GM03348 (cell line): ENCODE measurements at places on chromosomes 16 and 17.

DNA sequence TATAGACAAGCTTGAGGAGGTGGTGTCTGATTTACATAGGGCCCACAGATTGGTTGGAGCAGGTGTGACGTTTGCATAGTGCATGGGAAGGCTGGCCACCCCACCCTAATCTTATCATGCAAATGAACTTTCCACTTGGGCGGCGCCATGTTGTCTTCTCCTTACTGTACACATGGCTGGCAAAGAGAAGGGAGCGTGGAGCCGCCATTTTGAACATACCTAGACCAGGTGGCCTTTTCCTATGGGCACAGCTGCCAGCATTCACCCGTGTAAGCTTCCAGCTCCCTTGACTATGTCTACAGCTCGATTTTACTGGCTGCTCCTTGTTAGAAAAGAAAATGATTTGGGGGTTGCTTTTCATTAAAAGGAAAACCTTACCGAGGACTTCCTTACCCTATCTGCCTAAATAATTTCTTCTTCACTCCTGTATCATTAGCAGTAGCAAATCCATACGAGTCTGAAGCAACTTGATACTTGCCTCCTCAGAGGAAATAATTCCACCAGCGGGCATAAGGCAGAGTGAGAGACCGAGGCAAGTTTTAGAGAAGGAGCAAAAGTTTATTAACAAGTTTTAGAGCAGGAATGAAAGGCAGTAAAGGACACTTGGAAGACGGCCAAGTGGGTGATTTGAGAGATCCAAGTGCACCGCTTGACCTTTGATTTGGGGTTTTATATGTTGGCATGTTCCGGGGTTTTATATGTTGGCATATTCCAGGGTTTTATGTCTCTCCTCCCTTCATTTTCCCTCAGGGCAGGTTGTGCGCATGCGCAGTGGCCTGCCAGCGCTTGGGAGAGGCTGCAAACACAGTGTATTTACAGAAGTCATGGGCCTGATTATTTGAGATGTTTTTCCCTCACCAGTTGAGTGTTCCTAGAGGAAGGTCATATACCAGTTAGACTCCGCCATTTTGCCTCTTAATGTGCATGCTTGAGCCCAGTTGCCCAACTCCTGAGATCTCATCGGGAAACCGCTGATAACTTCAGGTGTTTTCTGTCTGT is 65.7 kb downstream of the MARF1 start:
- DNase-seq = no peak

DNA sequence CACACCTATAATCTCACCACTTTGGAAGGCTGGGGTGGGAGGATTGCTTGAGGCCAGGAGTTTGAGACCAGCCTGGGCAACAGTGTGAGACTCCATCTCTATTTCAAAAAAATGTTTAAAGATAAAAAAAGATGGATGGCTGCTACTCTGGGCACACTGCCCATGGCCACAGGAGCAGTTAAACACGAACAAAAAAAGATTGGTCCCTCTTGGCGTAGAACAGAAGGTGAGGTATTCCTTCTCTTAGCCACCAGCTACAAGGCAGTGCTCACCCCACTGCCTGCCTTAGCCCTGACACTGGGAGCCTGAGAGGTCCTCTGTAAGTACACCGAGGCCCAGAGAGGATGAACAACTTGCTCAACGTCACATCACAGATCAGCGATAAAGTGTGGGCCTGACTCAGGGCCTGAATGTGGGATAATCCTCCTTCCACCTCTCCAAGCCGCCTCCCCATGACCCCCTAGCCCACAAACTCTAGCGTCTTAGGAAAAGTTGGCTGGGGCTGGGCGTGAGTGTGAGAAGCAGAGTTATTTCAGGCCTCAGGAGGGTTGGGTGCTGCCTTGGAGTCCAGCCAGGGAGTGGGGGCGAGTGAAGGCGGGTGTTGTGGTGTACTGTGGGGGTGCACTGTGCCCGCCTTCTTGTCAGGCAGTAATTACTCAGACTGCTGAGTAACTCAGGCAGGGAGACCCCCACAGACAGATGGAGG is 2.3 kb upstream of the DPH1 start:
- DNase-seq = no peak

DNA sequence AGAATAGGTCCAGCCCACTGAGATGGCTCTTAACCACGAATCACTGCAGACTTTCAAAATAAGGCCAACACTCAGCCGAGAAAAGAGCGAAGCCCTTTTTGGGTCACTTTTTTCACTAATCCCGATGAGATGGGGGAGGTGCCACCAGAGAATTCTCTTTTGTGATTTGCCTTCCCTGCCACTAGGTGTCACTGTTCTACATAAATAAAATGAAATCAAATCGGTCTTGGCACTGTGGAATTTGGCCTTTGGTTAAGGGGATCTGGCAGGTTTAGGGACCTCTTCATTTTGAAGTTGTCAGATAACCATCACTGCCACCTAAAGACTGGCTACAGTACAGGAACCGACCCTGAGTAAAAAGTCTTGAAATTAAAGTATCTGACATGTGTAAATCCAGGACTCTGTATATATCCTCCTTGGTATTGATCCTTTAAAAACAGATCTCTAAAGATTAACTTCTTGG is 147.0 kb downstream of the HS3ST4 start:
- DNase-seq = peak; percentile 61

DNA sequence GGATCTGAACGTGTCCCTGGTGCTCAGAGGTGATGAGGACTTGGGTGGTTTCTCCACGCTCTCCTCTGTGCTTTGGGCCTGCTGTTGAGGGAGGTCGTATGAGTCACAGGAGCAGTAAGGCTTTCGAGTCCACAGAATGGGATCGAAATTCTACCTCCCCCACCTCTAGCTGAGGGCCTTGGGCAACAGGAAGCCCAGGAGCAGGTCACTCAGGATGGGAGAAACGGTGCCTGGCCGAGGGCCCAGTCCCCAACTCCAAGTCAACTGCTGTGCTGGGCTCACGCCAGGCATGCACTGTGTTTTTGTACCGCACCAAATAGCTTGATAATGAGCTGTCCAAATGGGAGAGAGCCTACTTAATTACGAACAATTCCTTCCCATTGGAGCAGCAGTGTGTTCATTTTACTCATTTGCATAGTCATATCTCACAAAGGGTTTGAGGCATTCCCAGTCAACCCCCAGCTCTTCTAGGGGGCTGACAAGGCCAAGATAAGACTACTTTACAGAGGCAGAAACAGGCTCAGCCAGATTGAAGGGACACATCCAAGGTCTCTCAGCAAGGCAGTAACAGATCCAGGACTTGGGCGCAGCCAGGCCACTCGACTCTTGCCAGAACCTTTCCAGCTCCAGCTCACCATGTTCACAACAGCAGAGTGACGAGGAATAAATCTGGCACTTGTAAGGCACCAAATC is 53.6 kb downstream of the WNT3 start:
- DNase-seq = peak; percentile 63

GRCh38 chr17:15918261-15918660 is 26.7 kb upstream of the ADORA2B start:
- no peak for DNase-seq
